ENCODE measurements at places on chromosomes 2 and 18.
A peak's percentile ranks its signal among the peaks of the same experiment; 100 is the strongest.

- DNase-seq: no peak
Observed at GRCh38 chr2:237438080-237438940, 24.3 kb upstream of the COL6A3 start.

GRCh38 chr2:233422050-233422639 lies 67.9 kb downstream of the DGKD start:
- peak; percentile 64 for DNase-seq

GRCh38 chr18:59479776-59480175 lies 120.7 kb upstream of the LMAN1 start:
- DNase-seq: no peak

DNA sequence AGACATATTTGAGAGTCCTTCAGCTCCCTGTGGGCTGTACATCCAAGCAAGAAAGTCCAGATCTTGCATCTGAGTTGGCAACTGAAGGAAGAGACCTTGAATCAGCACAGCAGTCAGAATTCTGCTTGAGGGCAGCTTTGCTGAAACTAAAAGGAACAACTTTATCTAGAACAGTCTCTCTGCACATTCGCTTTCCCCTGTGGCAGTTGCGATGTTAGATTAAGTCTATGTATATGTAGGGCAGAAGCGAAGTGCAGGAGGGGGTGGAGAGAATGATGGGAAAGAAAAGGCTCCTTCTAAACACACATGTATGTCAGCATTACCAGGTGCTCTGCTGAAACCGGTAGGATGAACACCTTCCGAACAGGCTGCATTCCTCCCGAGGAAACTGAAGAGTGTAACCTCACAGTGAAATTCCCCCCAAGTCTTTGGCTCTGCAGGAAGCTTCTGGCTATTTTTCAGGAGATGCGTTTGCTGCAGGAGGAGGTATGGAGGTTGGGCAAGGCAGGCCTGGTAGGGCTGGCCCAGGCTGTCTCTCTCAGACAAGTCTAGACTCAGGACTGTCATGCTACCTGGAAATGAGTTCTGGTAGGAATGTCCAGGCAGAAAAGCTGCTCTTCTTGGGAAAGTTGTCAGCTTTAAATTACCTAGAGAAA lies 70.0 kb upstream of the ATL2 start:
- no peak for DNase-seq

GRCh38 chr2:240301256-240301795 lies 134.1 kb upstream of the GPC1 start:
- DNase-seq: no peak

GRCh38 chr2:199309973-199310372 lies 147.8 kb downstream of the SATB2 start:
- no peak for DNase-seq

DNA sequence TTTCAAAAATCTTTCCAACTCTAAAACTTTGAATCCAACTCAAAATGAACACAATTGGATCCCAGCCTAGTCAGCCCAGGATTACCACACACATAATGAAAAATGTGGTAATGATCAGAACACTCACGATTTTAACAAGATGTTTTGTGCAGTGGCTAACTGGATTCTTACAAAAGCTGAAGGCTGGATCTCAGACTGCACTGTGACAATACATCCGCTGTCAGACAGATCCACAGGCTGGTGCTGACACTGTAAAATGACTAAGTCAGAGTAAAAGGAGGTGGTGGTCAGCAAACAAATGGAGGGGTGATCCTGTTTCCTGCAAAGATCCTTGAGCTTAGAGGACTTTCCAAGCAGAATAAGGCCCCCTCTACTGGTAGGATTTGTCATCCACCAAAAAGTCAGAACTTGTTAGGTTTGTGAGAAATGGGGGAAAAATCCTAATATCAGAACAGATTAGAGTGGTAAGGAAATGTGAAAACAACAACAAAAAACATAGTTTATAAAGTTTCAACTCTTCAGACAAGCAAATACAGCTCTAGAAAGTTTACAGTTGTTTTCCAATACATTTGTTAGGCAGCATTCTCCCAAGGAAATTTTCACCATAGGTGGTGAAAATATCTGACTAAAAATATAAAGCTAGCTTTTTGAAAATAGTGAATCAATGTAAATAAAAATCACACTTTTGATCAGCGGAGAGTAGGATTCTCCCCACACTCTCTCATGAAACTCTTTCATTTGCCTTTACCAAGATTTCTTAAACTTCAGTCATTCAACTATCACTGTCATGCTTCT lies 211.9 kb downstream of the AGPS start:
- DNase-seq: no peak

DNA sequence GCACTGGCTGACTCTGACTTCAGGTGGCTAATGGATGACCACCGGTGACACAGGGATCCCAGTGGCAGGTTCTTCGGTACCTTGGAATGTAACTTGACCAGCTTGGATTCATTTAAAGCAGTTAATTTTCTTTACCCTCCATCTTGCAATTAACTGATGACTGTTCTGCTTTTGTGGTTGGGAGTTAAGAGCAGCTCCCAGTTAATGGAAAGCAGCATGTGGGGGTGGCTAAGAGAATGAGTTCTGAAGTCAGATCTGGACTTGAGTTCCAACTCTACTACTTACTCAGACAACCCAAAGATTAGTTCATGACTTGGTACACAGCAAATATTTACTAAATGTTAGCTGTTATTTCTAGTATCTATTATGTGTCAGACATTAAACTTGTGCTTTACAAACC lies 58.5 kb downstream of the FAM228A start:
- no peak for DNase-seq

DNA sequence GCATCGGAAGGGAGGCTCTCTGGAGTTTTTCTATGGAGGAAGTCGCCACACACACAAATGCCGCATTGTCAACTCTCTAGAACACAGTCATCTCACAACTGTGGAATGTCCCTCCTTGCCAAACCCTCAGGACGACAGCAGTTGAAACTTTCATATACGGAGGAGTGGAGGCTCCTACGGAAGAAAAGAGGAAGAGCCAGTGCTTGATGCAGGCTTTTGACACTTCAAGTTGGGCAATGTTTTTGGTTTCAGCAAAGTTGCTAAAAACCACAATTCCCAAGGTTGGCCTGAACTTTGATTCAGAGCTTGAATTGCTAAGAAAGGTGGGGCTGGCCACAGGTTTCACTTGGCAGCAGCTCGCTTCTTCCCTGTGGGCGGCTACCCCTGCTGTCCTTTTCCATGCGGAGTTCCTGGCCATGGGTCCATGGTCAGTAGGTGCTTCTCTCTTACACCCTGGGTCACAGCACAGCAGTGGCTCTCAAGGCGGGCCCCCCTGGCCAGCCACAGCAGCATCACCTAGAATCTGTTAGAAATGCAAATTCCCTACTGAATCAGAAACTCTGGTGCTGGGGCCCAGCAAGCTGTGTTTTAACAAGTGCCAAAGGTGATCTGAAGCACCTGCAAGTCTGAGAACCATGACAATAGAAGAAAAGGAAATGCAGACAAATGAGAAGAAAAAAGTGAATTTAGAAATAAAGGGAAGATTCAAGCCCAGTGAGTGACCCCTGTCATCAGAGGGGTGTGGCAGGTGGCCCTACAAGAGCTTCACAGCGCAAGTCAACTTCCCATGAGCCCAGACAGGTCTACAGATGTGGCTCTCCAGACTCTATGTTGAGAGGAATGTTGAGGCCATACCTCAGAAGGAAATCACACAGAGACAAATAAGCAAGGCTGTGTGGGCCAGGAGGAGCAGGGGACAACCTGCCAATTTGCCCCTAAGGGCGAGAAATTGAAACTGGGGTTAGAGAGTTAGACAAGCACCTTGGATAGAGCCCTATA lies 856.4 kb downstream of the RNF144A start:
- no peak for DNase-seq

GRCh38 chr2:70994009-70994698 lies 519 bp downstream of the TEX261 start:
- no peak for DNase-seq

DNA sequence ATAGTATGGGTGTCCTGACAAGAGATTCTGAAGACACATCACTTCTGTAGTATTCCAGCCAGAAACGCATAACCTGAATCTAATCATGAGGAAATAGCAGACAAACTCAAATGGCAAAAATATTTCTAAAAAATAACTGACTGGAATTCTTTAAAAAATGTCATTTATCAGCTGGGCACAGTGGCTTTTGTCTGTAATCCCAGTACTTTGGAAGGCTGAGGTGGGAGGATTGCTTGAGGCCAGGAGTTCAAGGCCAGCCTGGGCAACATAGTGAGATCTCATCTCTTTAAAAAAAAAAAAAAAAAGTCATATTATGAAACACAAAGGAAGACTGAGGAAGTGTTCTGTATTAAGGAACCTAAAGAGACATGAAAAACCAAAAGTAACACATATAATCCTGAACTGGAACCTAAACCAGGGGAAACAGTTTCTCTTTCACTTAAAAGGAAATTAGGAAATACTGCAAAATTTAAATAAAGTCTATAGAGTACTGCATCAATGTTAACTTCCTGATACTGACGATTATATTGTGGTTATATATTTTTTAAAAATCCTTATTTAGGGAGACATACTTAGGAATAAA lies 29.9 kb downstream of the SESTD1 start:
- DNase-seq: no peak

GRCh38 chr2:6872394-6872793 lies 5.2 kb upstream of the RSAD2 start:
- no peak for DNase-seq

- no peak for DNase-seq
Observed at GRCh38 chr2:41500895-41501294, 546.9 kb upstream of the PKDCC start.

DNA sequence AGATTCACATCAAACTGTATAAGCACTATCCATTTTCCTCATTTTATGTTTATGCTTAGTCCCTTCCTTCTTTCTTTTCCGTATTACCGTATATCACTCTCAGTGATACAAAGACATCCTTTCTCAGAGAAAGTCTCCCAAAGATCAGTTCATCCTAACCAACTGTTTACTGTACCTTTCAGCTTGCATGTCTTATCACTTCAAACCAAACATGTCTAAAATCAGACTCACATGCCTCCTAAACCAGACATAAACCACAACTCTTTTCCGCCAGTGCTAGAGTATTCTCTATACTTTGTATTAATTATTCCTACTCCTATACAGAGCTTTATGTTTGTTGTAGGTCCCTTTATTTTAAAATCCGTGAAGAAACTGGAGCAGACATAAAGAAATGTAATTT lies 41.5 kb downstream of the KCMF1 start:
- DNase-seq: no peak

DNA sequence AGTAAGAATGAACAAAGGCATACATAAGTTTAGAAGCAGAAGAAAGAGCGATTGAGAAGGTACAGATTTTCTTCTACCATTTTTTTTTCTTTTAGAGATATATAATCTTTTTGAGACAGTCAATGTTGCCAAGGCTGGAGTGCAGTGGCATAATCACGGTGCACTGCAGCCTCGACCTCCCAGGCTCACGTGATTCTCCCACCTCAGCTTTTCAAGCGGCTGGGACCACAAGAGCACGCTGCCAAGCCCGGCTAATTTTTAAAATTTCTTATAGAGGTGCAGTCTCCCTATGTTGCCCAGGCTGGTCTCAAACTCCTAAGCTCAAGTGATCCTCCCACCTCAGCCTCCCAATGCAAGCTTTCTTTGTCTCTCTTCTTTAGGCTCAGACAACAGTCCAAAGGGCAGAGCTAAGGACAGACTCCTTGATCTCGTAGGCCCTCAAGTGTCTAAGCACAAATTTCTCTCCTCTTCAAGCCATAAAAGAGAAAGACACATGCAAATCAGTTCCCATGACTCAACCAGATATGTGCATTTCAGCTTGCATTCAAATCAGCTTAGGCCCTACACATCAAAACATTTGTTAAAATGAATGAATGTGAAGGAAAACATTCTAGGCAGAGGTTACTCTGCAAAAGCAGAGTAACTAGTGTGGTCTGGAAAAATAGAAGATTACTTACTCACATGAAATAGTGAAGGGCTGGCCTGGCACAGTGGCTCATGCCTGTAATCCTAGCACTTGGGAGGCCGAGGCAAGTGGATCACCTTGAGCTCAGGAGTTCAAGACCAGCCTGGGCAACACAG lies 18.0 kb downstream of the ITSN2 start:
- no peak for DNase-seq

DNA sequence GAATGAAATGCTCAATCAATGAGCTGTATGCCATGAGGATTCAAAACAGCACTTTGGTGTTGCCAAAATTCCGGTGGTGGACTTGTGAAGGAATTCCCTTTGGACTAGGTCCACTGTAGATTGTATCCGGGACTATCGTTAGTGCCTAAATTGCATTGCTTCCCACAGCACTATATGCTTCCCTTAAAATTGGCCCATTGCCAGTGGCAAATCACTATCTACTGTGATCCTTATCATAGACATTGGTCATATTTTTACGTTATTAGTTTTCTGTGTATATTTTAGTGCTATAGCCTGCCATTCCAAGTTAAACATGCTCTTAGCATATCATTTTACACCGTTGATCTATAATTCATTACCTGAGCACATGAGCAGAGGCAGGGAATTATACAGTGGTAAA lies 1.7 kb downstream of the PJVK start:
- no peak for DNase-seq

GRCh38 chr18:14905979-14906378 lies 158.0 kb downstream of the ANKRD30B start:
- DNase-seq: no peak

- DNase-seq: no peak
Observed at GRCh38 chr2:1960761-1961160, 216.4 kb upstream of the PXDN start.

DNA sequence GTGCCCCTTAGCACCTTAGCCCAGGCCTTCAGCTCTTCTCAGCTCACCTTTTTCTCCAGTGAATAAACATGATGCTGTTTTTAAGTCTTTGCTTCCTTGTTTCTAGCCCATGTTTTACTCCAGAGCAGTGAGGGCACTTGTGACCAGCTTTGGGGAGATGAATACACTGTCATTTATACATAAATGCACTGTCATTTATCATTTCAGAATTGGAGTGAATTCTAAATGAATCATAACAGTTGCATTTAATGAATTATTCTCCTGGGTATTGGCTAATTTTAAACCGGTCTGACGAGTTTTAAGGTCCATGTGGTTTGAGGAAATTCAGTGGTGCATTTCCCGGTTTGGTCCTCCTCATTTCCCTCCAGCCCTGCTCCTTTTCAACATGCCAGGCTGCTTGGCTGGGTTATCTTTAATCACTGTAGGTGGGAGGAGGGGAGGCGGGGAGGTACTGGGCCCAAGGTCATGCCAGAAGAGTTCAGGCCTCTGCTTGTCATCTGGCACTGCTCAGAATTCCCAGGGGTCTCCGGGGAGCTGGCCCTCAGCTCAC lies 23.9 kb downstream of the PRKCE start:
- DNase-seq: no peak

DNA sequence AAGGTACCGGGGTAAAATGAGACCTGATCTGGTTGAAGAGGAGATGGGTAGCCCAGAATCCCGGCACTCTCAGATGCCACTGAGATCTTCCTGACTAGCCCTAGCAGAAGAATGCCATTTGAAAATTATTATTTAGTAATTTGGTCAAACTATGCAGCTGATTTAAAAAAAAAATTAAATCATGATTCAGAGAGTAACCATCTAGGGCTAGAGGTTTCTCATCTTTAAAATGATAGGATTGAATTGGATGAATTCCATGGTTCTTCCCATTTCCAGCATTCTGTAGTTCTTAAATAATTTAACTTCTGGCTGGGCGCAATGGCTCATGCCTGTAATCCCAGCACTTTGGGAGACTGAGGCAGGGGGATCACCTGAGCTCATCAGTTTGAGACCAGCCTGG lies 106.1 kb downstream of the MYO1B start:
- DNase-seq: no peak
